ENCODE measurements at places on chromosomes 6 and 20.

DNA sequence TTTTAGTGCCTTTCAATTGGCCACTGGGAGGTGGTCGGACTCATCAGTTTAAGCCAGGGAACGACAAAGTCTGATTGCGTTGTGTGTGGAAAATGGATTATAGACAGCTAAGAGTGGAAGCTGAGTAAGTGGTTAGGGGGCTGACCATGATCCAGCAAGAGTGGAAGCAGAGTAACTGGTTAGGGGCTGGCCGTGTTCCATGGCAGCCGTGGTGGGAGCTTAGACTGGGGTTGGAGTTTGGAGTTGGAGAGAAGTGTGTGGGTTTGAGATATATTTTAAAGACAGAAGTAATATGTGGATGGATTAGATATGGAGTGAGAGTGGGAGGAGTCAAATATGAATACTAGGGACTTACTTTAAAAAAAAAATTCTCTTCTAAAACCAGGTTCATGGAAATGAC lies 41.7 kb downstream of the LRRN4 start:
- DNase-seq, result no peak

- no peak for DNase-seq
These were observed 5.9 kb downstream of the C6orf58 start for GRCh38 chr6:127582777-127583462.

DNA sequence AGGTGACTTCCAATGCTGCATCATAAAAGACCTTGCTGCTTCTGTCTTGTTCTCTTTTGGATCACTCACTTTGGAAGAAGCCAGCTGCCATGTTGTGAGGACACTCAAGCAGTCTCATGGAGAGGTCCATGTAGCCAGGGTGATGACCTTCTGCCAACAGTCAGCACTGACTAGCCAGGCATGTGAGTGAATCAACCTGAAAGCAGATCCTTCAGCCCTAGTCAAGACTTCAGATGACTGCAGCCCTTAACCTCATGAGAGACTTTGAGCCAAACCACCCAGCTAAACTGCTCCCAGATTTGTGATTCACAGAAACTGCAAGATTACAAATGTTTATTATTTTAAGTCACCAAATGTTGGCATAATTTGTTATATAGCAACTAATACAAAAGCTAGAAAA lies 86.0 kb upstream of the IYD start:
- no peak for DNase-seq

DNA sequence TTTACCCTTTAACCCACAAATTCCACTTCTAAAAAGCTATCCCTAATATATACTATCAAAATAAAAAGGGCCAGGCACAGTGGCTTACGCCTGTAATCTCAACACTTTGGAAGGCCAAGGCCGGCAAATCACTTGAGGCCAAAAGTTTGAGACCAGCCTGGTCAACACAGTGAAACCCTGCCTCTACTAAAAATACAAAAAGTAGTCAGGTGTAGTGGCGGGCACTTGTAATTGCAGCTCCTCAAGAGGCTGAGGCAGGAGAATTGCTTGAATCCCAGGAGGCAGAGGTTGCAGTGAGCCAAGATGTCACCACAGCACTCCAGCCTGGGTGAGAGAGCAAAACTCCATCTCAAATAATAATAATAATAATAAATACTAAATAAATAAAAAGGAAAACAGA lies 82.5 kb downstream of the TRIM27 start:
- no peak for DNase-seq

- DNase-seq, result no peak
These were observed 354.1 kb downstream of the RFPL4B start for GRCh38 chr6:112701201-112701600.

DNA sequence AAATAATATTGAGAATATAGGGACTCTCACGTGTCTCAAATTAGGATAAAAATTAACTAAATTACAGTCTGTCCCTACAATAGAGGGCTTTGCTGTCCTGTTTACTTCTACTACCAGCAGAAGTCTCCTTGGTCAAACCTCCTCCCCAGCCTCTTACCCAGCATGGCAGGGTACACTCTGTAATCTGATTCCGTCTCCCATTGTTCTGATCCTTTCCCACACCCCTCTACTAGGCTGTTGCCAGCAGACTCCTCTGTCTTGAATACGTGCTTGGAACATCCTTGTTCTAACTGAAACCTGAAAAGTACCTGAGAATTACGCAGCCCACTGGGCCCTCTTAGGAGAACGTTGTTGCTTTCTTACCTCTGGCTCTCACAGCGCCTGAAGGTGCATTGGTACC lies 112.2 kb upstream of the PREP start:
- DNase-seq, result no peak

- no peak for DNase-seq
These were observed 9.6 kb downstream of the BTNL2 start for GRCh38 chr6:32397252-32397920.

DNA sequence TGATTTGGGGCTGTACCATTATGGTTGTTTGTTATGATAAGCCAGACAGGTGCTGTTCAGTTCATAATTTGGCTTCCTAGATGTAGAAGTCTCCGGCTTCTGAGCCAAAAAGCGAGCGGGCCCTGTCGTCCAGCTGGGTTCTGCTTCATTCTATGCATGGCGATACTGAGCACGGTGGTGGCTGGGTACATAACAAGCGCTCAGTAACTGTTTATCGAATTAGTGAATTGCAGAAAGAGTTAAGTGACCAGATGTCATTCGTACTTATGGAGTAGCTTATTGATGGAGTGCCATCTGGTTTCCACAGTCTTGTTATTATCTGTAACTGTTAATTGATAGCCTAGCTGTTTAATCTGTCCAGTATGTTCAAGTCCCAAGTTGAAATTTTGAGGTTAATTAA lies 85.0 kb downstream of the DTD1 start:
- DNase-seq, result no peak

DNA sequence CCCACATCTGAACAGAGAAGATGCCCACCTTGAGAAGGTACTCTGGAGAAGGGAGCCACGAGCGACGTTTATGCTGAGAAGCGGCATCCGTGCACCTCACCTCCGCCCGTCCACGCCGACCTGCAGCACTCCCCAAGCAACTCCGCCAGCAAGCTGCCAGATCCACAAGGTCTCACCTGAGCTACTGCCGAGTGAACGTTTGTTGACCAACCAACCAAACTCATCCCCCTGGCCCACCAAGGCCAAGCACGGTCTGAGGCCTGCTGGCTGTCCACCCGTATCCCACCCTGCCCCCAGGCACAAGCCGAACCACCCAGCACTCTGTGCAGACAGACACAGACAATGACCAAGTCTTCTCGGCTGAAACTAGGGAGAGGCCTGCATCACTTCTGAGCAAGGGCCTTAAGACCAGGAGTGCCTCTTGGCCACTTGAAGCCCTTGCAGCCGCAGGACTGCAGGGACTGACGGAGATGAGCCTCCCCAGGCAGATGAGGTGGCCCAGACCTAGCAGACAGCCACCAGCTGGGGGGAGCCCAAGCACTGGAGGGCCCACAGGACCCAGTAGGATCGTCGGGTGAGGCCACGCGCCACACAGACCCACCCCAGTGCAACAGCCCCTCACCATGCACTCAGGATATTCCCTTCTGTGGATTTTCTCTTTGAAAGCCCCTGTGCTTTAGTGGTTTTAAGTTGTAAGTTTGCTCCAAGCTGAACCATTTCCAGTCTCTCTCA lies 12.1 kb downstream of the TAF4 start:
- DNase-seq, result no peak

DNA sequence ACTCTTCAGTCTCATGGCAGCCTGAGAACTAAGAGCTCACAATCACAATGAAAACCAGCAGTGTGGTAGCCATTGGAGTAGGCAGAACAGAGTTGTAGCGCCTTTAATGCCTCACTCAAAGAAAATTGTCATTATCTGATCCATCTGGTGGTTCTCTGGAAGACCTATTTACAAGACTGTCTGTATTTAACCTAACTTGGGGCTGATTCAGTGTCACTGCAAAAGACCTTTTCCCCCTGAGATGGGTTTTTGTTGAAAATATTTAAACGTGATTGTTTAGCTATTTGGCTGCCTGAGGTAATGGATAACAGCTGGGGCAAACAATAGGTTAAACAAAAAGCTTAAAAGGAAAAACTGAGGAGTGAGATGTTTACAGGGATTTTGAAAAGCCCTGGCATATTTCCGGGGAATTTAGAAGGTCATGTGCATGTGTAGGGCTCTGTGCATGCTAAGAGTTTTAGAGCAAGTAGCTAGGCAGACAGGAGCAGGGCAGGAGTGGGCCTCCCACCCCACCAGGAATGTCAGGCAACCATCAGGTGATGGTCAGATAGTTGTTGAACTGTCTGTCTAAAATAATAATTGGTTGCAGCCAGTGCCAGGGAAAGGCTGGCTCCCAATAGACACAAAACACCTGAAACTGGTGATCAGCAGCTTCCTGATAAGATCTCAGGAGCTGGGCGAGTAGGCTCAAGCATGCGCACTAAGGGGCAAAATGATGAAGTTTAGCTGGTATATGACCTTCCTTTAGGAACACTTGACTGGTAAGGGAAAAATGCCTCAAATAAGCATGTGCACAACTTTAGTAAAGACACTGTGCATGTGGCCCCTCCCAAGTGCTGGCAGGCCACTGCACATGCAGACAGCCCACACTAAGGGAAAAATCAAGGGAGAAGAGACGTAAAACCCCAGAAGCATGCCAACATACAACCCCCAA lies 70.8 kb upstream of the AKIRIN2 start:
- DNase-seq, result no peak

- DNase-seq, result no peak
These were observed 53.1 kb downstream of the SCAF8 start for GRCh38 chr6:154786144-154786868.

GRCh38 chr20:7248281-7249201 lies 481.1 kb downstream of the BMP2 start:
- DNase-seq, result no peak

- no peak for DNase-seq
These were observed 16.1 kb upstream of the LAMP5 start for GRCh38 chr20:9498322-9498721.

DNA sequence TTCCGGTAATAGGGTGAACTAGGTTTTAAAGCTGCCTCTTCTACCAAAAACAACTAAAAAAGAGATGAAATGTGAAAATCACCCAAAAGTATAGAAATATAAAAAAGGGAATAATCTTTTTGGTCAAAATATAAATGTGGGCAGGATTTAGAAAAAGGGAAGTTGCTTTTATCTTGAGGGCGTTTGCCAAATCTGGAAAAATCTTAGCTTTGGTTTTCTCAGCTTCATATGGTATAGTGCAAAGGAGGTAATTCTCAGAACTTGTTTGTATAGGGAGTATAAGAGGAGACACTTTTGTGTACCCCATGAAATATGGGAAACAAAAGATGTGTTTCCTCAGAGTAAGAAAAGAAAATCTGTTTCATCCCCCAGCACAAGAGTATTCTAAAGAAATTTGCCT lies 54.2 kb upstream of the TRIM26 start:
- DNase-seq, result no peak

DNA sequence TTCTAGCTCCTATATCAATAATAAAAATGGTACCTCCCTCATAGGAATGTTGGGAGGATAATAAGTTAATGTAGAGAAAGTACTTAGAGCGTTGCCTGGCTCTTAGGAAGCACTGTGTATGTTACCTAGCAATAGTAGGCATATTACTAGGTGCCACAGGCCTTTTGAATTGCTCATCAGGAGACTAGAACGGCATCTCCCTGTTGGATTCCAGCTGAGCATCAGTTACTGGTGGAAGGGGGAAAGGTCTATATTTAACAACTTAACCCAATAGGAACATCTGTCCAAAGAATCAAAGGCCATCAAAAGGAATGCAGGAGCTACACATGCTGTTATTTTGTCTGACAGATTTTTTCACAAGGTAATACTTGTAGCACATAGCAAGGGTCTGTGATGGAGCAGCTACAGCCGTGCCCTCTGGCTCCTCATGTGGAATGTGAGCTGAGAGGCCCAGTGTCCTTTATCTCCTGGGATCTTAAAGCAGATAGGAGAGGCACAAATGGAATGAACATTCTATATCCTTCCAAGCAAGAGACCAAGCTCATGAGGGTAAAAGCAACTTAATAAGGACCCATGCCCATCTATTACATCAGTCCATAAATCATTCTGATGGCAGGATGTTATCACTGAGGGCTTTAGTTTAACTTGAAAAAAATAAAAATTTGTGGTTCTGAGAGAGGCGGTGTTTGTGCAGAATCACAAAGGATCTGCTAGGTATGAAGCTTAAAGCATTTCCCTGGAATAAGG lies 184.9 kb upstream of the LAMP5 start:
- no peak for DNase-seq

DNA sequence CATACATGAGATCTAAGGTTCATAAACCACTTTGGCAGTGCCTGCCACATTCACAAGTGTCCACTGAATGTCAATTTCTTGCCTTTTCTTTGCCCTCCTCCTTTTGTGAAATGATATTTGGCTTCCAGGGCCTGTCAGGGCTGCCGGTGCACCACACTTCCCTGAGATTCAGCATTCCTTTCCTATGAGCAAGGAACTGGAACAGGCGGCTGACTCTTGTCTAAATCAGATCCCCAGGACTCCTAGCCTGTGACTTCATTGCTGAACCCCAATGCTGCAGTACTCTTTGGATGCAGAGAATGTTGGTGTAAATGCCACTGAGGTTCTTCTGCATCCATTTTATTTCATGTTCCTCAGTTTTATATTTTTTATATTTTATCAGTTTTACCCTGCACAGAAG lies 172.2 kb downstream of the ARID1B start:
- DNase-seq, result no peak

DNA sequence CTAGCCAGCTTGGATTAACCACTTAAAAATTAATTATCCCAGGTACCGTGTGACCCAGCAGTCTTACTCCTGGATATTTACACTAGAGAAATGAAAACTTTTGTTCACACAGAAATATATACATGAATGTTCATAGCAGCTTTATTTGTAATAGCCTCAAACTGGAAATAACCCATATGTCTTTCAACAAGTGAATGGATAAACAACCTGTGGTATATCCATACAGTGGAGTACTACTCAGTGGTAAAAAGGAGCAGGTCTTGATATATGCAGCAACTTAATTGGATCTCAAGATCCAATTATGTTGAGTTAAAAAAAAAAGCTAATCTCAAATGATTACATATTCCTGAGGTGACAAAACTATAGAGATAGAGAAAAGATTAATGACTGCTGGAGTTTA lies 381.4 kb downstream of the CDKAL1 start:
- DNase-seq, result no peak

GRCh38 chr20:41587523-41587922 lies 30.7 kb downstream of the CHD6 start:
- DNase-seq, result no peak

- no peak for DNase-seq
These were observed 7.0 kb upstream of the ZNFX1 start for GRCh38 chr20:49284818-49285217.

GRCh38 chr6:43510827-43511163 lies 649 bp upstream of the LRRC73 start:
- DNase-seq, result no peak

GRCh38 chr20:40046703-40047102 lies 642.3 kb downstream of the MAFB start:
- no peak for DNase-seq

All from activated gamma-delta T cell (primary cell).